ENCODE measurements at places on chromosomes 7 and 10. TPM values are rescaled to one million over a fixed set of nuclear protein-coding genes. Genes with fewer than 3 reads are reported as not detected.

CUTC gene
- 10.2 TPM for total RNA-seq

DGKI gene
- total RNA-seq: 98.6 TPM

ZNF503 gene
- 1.6 TPM for total RNA-seq

DNA sequence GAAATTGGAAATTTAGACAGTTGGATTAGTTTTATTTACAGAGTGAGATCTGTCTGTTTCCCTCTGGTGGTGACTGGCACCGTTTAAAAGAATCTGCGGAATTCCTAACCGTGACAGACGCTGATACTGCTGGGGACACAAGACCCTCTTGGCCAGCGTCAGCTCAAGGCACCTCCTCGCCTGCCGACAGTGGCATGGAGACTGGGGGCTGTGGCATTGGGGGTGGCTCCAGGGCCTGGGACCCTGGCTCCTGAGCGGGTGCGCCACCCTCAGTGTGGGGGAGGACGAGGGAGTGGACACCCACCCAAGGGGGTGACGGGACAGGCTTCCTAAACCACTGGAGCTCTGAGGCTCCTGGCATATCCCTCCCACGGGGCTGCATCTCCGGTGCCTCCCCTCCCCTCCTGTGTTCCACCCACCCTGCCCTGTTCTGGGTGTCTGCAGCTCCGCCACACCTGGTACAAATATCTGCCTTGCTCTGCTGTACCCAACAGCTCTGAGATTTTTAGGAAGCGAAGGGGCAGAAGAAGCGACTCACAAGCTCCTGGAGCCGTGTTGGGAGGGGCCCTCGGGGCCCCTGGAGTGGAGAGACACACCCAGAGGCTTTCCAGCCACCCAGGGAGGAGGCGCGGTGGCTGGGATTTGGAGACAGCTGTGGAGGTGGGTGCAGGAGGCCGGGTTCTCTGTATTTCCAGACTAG, 178.7 kb downstream of the DNAJB6 start:
- no peak for DNase-seq

DNA sequence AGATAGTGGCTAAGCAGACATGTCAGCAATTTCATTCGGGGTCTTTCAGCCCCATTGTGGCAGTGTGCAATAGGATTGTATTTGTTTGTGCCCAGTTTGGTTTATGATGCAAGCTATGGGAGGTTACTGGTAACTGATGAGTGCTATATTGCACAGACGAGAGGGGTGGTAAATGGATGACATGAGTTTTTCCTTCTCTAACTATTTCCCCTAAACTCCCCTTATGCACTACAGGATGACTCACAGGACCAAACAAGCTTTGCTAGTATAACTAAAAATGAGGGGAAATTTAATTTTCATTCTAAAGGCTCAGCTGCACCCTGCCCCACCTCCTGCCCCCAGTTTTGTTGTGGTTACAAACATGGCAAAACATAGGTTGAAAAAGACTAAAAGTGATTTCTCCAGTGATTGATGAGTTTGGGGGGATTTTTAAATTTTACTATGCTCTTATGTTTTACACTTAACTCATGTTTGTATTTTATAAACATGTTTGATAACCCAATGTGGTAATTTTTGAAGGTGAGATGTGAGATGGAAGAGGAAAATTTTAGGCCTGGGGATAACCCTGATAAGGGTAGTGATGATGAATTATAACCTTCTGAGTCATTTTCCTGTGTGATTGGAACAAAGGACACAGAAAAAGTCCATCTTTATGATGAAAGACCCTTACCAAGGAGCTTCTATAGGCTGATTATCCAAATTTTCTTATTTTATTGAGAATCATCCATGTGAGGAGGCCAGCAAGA, 60.8 kb upstream of the NAMPT start:
- no peak for DNase-seq

DNA sequence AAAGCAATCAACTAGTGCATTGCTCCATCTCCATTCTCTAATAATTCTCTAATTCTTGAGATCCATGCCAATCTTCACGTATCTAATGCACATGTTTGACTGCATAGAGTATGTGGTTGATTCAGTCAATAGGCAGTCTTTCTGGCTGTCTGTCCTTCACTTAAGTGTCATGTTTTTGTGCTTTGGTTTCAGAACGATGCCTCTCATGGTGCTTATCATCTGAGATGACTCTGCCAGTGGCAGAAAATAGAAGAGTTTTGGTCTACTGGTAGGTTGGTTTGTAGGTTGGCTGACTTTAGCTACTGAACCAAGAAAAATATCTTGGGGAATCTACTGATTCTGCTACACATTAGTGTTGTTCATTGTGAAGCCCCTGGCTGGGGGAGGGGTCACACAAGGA, 364.2 kb downstream of the SFMBT2 start:
- DNase-seq: no peak

DNA sequence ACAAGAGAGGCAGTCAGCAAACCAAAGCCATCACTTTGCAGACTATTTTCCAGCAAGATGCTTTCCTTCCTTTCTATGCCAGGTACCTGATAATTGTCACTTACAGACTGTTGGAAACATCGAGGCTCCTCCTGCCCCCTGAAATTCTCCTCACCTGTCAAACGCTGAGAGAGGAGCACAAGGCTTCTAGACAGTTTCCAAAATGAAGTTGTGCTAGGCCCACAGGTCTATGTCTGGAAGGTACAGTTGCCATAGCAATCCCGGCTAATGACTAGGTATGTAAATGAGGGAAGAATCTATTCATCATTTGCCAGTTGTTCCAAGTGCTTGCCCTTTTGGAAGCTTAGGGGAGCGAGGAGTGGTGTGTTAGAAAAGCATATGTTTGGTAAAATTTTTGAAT, 334.4 kb downstream of the CALN1 start:
- no peak for DNase-seq
